ENCODE measurements at places on chromosomes 12 and 14.

GRCh38 chr12:107254258-107254856 is 161.0 kb upstream of the CRY1 start:
- no peak for DNase-seq

- no peak for DNase-seq
Measured at GRCh38 chr14:90300611-90301047, 31.1 kb downstream of the NRDE2 start.

- DNase-seq, result no peak
Measured at GRCh38 chr14:52304248-52304904, 9.7 kb upstream of the PTGER2 start.

DNA sequence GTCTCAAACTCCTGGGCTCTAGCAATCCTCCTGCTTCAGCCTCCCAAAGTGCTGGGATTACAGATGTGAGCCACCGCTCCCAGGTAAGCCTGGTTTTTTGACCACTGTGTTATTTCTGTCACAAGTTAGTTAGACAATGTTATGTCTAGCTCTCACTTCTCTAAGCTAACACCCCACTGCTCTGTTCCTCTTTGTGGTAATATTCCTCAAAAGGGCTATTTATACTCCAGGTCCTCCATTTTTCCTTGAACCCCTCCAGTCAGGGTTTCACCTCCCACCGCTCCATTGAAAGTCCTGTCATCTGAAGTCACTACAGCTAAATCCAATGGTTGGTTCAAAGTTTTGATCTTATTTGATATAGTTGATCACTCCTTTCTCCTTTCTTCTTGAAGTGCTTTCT is 5.1 kb downstream of the IRAK3 start:
- no peak for DNase-seq

GRCh38 chr14:63486738-63487137 is 56.4 kb downstream of the PPP2R5E start:
- no peak for DNase-seq

DNA sequence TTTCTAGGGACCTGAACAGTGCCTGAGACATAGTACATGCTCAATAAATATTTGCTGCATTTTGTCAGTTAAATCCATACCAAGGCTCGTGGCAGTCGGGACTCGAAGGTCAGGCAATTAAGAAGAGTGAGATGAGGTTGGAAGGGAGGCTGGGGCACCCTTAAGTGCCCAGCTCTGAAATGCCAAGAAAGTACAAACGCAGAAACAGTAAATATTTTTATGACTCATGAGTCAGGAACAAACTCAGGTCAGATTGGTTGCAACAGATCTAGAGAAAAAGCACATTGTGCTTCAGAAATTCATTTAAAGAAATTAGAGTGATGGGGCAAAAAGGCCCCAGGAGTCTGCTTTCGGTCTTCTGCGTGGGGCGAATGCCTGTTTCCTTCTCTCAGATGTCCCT is 83.0 kb upstream of the FZD10 start:
- no peak for DNase-seq

DNA sequence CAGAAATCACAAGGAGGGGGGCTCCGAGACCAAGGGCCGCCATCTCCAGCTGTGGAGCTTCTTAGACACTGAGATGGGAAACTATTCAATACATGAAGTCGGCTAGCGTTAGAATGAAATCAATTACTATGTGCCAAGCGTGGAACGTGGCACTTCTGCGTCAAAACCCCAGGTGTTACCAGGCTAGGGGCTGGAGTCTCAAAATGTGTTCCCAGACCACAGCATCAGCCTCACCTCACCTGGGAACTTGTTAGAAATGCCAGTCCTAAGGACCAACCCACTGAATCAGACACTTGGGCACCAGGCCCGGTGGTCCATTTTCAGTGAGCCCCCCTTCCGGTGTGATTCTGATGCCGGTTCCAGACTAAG is 5.0 kb upstream of the SETD1B start:
- DNase-seq, result no peak
